Caudate nucleus (tissue), 63 donors: ENCODE measurements at places on chromosomes 11 and 22.

DNA sequence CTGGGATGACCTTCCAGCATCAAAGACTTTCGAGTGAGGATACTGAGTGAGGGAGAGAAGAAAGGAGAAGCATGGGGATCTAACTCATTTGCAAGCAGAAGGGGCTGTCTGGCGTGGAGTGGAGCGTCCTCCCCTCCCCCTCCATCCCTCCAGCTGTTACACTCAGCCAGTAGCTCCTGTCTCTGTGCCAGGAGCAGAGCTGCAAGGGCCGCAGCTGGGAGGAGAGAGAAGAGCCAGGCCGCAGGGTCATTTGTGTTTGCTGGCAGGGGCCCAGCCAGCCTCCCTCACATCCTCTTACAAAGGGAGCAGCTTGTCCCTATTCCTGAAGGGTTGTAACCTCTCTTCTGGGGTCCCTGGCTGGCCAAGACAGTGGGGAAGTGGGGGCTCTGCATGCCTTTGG lies 57.9 kb downstream of the NECTIN1 start:
- peak; percentile 86 for DNase-seq

DNA sequence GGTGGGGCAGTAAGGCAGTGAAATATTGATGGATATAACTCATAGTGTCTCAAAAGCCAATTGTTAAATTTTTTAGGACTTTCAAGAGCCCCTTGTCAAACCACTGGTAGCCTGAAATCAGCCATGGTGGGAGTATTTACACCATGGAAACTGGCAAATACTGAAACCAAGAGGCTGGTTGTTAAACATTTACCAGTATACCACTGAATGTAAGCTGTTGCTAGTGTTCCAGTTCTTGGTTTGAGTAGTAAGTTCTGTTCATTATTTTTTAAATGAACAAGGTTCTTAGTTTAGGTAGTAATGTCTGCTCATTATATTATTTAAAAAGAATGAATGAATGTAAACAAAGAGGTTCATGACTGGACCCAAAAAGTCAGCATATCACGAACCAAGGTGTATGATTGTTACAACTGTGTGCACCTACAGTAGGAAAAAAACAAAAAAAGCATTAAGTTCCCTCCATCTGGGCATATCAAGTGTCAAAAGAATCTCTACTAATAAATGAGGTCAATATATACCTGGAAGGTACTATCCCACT lies 4.5 kb upstream of the EIF3F start:
- no peak for DNase-seq

GRCh38 chr11:92682952-92683351 lies 286.5 kb upstream of the MTNR1B start:
- no peak for DNase-seq

DNA sequence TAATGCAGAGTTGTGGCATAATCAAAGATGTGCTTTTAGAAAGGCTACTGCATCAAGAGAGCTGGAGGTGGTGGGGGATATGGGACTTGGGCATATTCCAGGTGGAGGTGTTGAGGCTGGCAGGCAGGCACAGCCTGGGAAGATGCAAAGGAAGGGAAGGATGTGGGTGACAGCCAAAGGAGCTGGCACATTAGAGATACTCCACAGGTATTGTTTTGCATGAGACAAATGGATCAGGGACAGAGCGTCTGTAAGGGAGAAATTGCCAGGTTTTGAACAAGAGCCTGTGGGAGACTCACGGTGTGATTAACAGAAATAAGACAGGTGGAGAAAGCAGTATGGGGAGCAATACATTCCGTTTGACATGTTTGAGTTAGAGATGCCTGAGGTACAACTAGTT lies 263.7 kb downstream of the NELL1 start:
- DNase-seq = no peak

DNA sequence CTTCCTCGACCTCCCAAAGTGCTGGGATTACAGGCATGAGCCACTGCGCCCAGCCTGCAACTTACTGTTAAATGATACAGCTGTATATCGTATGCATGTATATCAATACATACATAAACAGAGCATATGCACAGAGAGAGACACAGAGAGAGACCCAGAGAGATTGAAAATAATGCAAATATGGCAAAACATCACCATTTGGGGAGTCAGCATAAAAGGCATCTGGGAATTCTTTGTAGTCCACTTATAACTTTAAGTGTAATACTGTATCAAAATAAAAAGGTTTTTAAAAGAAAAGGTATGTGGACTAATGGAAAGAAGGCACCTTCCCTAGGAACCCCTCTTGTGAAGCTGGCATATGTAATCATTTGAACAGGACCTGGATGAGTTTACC lies 21.8 kb downstream of the ALX4 start:
- no peak for DNase-seq

DNA sequence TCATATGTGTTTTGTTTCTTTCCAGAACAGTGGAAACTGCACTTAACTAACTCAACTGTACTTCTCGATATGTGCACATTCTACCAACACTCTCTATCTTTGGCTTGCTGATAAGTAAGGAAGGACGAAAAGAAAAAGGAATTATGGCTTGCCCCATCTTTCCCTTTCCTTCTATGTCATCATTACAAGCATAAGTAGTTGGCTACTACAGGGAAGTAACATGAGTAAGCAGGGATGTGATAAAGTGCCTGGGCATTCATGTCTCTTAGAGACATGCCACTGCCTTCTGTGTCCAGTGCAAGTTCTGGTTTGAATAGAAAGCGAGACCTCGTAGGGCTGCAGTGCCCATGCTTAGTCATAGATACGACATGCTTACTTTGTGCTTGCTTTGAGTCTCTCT lies 342.5 kb downstream of the ETS1 start:
- no peak for DNase-seq

GRCh38 chr11:47204637-47204989 lies 10.2 kb upstream of the DDB2 start:
- no peak for DNase-seq

GRCh38 chr22:36900880-36901279 lies 12.5 kb upstream of the CSF2RB start:
- no peak for DNase-seq

DNA sequence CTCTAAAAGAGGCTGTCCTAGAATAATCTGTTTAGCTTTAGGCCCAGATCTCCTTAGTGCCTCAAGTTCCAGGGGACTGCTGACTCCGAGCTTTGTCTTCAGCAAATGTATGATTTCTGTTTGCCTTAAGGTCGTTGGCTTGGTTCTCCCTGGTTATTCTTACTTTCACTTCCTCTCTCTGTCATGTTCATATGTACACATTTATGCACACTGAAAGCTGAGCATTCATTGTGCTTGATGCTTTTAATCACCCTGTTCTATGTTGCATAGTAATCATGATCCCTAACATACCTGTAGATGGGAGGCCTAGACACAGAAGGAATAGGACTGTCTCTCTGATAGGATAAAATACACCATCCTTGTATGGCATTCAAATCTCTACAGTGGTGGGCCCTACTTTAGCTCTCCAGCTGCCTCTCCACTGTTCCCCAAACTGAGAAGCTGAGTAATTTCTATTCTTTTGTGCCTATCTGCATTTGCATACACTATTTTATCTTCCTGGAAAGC lies 7.2 kb downstream of the PPFIBP2 start:
- DNase-seq = no peak

DNA sequence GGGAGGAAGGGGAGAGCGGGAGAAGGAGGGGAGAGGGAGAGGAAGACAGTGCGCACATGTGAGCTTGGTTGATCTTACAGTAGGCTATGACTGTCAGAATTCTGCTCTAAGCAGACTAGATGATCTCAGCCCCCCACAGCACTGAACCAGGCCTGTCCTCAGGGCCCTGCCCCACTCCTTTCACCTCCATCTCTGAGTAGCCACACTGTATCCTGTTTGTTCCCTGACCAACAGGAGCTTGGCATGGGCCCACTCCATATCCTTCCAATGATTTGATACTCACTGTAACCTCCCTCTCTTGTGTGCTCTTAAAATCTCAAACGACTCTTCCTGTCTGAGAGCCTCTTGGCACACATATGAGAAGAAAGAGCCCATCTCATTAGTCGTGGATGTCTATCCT lies 86.1 kb upstream of the PARVA start:
- no peak for DNase-seq

DNA sequence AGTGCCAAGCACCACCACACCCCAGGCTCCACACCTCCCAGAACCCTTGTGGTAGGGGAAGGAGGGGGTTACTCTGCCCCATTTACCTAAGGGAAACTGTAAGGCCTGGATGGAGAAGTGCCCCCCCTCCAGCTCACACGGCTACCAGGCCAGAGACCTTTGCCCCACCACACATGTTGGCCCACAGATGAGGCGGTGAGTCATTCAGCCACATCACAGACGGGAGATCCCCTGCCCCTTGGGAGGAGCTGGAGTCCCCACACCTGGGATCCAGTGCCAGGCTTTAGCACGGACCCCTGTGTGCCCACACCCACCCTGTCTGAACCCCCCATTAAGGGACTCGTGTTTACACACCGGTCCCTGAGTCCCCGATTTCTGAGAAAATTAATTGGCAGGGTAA lies 24.9 kb downstream of the CDKN1C start:
- DNase-seq = no peak

DNA sequence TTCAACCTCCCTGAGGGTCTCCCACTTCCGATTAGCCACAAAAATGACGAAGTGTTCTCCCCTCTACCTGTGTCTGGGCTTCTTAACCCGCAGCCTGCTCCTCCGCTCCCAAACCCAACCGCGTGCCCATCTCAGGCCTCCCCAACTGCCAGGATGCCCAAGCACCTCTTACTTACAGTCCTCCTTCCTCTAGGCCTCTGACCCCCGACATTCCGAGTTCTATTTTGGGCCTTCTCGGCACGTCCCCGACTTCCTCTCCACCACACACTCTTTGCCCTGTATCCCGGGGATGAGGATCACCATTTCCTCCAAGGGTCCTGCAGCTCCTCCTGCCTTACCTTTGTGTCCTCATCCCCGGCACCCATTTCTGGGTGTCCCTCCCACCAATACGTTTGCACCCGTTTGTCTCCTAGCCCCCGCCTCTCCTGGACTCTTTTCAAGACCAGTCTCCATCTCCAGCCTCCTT lies 388 bp upstream of the MUS81 start:
- DNase-seq = no peak

GRCh38 chr11:81959341-81959740 lies 774.3 kb downstream of the FAM181B start:
- no peak for DNase-seq

DNA sequence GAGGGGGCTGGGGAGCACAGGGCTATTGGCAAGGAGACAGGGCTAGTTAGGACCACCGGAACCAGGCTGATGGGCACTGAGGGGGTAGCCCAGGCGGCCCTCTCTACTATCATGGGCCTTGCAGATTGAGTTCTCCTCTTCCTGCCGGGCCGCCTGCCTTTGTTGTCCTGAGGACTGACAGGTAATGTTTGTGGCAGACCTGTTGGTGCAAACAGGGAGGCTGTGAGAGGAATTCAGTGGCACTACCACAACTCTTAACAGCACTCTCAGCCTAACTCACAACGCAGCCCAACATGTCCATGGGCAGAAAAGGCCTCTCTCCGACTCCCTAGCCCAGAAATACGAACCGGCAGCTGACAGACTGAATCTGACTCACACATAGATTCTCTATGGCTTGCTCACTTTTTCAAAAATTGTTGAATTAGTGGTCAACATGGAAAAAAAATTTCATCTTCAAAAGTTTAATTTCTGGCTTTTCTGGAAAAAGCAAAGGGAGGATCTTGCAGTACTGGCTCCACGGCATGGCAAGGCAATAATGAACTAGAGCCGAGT lies 11.4 kb downstream of the KCNJ5 start:
- no peak for DNase-seq

GRCh38 chr22:36658900-36659299 lies 44.7 kb downstream of the CACNG2 start:
- no peak for DNase-seq

- no peak for DNase-seq
Observed at GRCh38 chr11:100629671-100630070, 57.4 kb upstream of the ARHGAP42 start.

GRCh38 chr11:77596626-77597025 lies 6.9 kb downstream of the AQP11 start:
- DNase-seq = no peak
